ENCODE measurements at places on chromosomes 1 and 21. TPM values are rescaled to one million over a fixed set of nuclear protein-coding genes. Genes with fewer than 3 reads are reported as not detected.

DNA sequence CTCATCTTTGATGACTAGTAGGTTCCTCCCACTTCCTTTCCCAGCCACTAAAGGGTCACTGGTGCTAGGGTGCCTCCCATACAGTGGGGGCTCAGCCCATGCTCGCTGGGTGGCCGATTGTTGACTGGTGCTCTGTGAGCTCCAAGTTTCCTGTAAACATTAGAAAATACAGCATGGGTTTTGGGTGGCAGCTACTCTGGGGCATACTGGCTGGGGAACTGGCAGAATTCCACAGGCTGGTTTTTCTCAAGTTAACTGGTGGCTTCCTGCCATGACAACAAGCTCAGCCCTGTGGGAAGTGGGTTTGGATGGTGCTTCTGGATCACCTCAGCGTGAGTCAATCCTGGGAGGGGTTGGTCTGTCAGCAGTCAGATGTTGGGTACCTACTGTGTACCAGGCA lies 28.7 kb upstream of the CRNN start:
- H3K4me1 ChIP-seq = no peaks in the 10 kb centered on the region
- H3K4me3 ChIP-seq = no peak overlapping the region
- H3K36me3 ChIP-seq = no peaks in the 10 kb centered on the region
- H3K27me3 ChIP-seq = peaks cover 7% of the 10 kb centered on the region
- H3K27ac ChIP-seq = no peak overlapping the region
- no peak for DNase-seq

GRCh38 chr1:153678519-153679336 lies at the start of gene NPR1:
NPR1 (plus strand) TSS chr1:153678688; CDS start chr1:153679109, 421 bp downstream.
- H3K36me3 ChIP-seq = no peaks in the 10 kb centered on the region
- H3K27me3 ChIP-seq = peaks cover 41% of the 10 kb centered on the region
- no peak within 1 kb of the TSS for H3K27ac ChIP-seq
- DNase-seq = peak; percentile 27
- peak within 1 kb of the TSS; percentile 67 for H3K4me3 ChIP-seq
- peaks cover 19% of the 10 kb centered on the region for H3K4me1 ChIP-seq

DNA sequence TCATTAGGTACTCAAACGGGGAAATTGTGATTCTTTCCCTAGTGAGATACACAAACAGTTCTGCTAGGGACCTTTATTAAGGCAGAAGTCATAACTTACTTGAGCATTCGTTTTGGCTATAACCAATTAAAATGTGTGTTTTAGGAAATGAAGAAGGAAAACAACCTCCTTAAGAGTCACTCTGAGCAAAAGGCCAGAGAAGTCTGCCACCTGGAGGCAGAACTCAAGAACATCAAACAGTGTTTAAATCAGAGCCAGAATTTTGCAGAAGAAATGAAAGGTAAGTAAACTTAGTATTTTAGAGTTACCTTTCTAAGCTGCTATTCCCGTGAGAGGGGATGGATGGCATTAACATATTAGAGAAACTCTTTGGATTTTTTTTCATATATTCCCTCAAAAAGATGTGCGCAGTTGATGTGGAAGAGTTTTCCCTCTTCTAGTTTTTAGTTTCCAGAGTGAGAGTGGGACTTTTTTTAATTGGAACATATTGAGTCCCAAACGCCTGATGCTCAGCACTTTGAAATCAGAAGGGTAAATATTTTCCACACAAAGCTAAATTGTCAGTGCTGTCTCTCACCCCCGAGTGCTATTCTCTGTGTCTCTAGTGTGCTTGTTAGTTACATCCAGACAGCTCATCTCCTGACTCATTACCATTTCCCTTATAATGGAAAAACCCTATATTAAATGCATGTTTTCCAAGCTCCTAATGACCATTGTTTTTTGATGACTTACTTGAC lies 34.9 kb downstream of the CENPF start:
- peaks cover 30% of the 10 kb centered on the region for H3K36me3 ChIP-seq
- no peaks in the 10 kb centered on the region for H3K27me3 ChIP-seq
- peak overlapping the region; percentile 2 for H3K27ac ChIP-seq
- H3K4me1 ChIP-seq = peaks cover 30% of the 10 kb centered on the region
- DNase-seq = peak; percentile 21

- no peak overlapping the region for H3K27ac ChIP-seq
- no peaks in the 10 kb centered on the region for H3K36me3 ChIP-seq
- no peak overlapping the region for H3K4me3 ChIP-seq
- H3K27me3 ChIP-seq = peaks cover 36% of the 10 kb centered on the region
- no peaks in the 10 kb centered on the region for H3K4me1 ChIP-seq
- DNase-seq = no peak
Observed at GRCh38 chr21:41501919-41502318, 6.0 kb downstream of the TMPRSS2 start.

- H3K36me3 ChIP-seq = no peaks in the 10 kb centered on the region
- H3K27ac ChIP-seq = no peak overlapping the region
- DNase-seq = no peak
- no peak overlapping the region for H3K4me3 ChIP-seq
Observed at GRCh38 chr1:48245106-48245505, 22.6 kb downstream of the SLC5A9 start.

DNA sequence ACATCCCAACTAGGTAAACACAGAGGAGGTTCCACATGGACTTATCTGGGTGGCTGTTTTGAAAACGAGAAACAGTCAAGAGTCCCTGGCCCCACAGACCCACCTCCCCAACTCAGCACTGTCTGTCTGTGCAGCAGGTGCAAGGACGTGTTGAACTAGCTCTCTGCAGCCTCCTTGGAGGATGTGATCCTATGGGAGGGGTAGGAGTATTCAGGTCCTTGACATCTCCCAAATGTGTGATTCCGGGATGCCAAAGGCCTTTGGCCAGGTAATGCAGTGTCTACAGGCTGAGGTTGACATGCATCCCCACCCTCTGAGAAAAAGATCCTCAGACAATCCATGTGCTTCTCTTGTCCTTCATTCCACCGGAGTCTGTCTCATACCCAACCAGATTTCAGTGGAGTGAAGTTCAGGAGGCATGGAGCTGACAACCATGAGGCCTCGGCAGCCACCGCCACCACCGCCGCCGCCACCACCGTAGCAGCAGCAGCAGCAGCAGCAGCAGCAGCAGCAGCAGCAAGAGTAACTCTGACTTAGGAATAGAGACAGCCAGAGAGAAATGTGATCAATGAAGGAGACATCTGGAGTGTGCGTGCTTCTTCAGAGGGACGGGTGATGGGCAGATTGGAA lies 151.6 kb upstream of the CAMK1G start:
- no peak for DNase-seq
- no peak overlapping the region for H3K27ac ChIP-seq
- H3K27me3 ChIP-seq = peaks cover 16% of the 10 kb centered on the region

Gene LCE2A
- total RNA-seq = not detected

DNA sequence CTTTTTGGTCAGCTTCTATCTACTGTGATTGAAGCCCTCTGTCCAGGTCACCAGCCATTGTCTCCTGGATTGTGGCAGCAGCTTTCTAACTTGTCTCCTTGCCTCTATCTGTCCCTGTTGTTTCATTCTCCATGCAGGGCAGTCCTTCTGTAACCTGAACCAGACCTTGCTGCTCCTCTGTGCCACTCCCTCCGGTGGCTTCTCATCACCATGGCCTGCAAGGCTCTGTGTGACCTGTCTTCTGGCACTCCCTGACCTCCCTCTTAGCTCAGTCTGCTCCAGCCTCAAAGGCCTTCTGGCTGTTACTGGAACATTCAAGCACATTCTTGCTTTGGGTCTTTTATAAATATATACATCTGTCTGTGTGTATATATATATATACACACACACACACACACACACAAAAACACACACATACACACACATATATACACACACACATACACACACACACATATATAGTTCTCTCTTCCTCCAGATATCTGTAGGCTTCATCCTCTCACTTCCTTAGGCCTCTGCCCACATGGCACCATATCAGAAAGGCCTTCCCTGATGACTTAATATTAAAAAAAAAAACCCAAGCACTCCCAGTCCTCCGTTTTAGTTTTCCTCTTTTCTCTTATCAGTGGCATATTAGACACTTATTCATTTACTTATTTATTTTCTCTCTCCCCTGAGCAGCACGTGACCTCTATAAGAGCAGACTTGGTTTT lies 21.2 kb upstream of the JUN start:
- H3K4me1 ChIP-seq = no peaks in the 10 kb centered on the region
- H3K27ac ChIP-seq = no peak overlapping the region
- H3K36me3 ChIP-seq = no peaks in the 10 kb centered on the region
- H3K27me3 ChIP-seq = no peaks in the 10 kb centered on the region
- H3K4me3 ChIP-seq = no peak overlapping the region

DNA sequence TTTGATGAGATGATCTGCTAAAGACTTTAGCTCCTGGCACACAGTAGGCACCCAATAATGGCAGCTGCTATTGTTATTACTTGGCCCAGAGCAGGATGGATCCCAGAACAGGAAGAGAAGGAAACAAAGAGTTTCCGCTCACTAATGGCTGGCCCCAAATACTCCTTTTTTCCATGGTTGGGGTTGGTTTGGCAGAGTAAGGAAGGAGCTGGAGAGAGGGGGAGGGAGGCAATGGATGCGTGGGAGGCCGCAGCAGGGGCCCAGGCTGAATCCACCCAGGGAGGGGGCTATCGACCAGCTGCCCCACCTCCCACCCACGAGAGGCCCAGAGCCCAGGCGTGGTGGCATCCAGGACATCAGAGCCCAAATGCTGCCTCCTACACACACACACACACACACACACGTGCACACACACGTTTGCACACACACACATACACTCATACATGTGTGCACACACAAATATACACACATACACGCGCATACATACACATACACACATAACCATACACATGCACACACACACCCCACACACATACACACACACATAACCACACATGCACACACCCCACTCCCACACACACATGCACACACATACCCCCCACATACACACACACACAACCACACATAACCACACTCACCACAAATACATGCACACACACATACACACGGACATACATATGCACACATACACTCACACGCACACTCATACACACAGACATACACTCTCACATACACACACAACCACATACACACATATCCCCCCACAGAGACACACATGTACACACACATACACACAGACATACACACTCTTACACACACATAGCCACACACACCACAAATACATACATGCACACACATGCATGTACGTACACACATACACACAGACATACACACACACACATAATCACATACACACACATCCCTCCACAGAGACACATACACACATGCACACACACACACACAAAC lies 25.2 kb downstream of the C1QB start:
- peaks cover 20% of the 10 kb centered on the region for H3K27me3 ChIP-seq
- no peak overlapping the region for H3K4me3 ChIP-seq
- no peak for DNase-seq
- H3K4me1 ChIP-seq = no peaks in the 10 kb centered on the region

- H3K4me3 ChIP-seq = no peak overlapping the region
- no peak overlapping the region for H3K27ac ChIP-seq
- no peak for DNase-seq
Observed at GRCh38 chr1:44281962-44282703, 68.9 kb downstream of the DMAP1 start.

DNA sequence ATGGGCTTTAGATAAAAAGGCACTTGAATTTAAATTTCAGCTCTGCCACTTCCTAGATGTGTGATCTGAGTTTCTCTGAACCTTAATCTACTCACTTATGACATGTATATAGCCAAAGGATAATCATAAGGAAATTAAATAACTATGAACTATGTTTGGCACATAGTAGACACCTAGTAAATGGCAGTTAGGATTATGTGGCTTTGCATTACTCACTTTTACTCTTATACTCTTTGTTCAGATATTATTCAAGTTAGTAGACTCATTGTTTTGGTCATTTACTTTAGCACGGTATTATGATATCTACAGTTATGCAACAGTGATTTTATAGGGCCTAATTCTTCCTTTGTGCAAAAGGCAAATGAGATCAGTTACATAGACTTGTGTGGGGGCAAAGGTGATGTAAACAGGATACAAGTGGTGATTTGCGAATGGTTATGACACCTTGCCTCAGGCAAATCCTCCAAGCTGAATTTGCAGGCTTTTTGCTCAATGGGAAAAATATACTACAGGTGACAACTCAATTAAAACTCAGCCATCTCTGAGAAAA lies 297.2 kb upstream of the PBX1 start:
- no peaks in the 10 kb centered on the region for H3K36me3 ChIP-seq
- DNase-seq = no peak
- H3K4me1 ChIP-seq = no peaks in the 10 kb centered on the region
- H3K27ac ChIP-seq = no peak overlapping the region
- no peak overlapping the region for H3K4me3 ChIP-seq

DNA sequence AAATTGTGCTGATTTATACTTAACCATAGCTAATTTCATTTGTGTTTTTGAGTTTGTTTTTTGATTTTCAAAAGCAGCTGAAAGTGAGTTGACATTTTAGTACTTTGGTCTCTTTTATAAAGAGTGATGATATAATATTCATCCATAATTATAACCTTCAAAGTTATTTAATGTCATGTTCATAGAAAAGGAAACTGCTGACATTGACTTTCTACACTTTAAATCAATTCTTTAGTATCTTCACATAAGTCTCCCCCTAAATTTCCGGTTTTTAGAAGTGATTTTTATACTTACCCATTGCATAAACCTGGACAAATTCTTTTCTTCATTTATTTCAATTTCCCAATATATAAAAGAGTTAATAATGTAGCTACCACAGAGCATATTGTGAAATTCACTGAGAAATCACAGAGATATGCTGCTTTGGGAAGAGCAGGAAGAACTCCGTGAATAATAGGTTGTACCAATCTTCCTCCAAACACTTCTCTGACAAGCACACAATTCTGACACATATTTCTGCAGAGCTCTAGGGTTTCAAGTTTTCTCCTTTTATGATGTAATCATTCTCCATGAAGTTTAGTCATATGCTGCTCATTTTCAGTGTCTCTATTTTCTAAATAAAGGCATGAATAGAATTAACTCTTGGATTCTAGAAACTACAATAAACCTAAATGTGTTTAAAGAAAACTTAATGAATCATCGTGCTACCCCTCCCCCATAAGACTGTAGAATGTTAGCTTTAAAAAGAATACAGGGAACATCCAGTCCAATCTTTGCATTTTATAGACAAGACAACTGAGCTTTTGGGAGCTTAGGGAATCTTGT lies 25.6 kb upstream of the CDC42BPA start:
- no peak overlapping the region for H3K4me3 ChIP-seq
- no peaks in the 10 kb centered on the region for H3K36me3 ChIP-seq
- H3K4me1 ChIP-seq = no peaks in the 10 kb centered on the region
- H3K27me3 ChIP-seq = peaks cover 2% of the 10 kb centered on the region
- H3K27ac ChIP-seq = no peak overlapping the region

- peaks cover 10% of the 10 kb centered on the region for H3K27me3 ChIP-seq
- H3K4me3 ChIP-seq = no peak overlapping the region
- no peaks in the 10 kb centered on the region for H3K36me3 ChIP-seq
- H3K4me1 ChIP-seq = no peaks in the 10 kb centered on the region
- H3K27ac ChIP-seq = no peak overlapping the region
Observed at GRCh38 chr1:209546390-209547085, 37.0 kb upstream of the CAMK1G start.

DNA sequence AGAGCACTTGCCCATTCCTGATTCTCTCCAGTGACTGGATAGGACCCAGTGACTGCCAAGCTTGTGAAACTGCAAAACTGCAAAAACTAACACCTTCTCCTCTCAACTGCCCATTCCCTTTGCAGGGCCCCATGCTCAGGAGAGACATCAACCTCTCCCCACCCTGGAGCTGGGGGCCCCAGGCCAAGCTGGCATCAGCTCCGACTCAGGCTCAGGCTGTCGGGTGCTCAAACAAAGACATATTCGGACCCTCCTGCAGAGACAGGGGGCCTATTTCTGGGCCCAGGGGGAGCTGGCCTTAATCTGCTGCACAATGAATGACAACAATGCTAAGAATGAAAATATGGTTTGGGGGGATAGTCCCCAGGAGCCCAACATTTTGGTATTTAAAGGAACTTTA lies 11.8 kb downstream of the LMX1A start:
- H3K36me3 ChIP-seq = no peaks in the 10 kb centered on the region
- H3K4me3 ChIP-seq = no peak overlapping the region
- H3K4me1 ChIP-seq = no peaks in the 10 kb centered on the region
- H3K27ac ChIP-seq = no peak overlapping the region
- peaks cover 40% of the 10 kb centered on the region for H3K27me3 ChIP-seq
- DNase-seq = no peak

Measured in activated CD4-positive, alpha-beta memory T cell treated with anti-CD3 and anti-CD28 coated beads for 36 hours (primary cell).